NCI-H524 (cell line): ENCODE measurements at places on chromosomes 5 and 9.
A peak's percentile ranks its signal among the peaks of the same experiment; 100 is the strongest.

- no peak for DNase-seq
These were observed 96.9 kb upstream of the PTCH1 start for GRCh38 chr9:95613670-95614069.

- DNase-seq: no peak
These were observed 29.9 kb upstream of the UBE2QL1 start for GRCh38 chr5:6418679-6419276.

- no peak for DNase-seq
These were observed 186.0 kb upstream of the KLF9 start for GRCh38 chr9:70600506-70600905.

- no peak for DNase-seq
These were observed 20.2 kb upstream of the NREP start for GRCh38 chr5:111776913-111777781.

DNA sequence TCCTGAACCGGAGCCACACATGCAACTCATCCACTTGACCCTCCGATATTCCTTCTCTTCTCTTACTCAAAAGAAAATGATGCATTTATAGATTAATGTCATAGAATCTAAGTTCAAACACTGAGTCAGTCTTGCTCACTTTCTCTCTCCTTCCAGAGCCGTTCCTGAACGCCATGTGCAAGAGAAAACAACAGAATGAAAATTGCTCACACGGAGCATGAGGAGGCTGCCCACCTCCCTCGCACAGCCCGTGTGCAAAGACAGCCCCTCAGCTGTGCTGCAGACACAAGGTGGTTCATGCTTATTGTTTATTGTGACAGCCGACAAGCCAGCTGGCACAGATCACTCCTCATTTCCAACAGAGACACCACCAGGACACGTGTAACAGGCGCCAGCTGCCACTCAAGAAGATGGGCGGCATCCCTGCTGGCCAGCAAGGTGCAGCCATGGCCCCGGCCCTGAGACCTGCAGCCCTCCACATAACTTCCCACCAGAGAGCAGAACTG lies 290.8 kb downstream of the GLIS3 start:
- peak; percentile 83 for DNase-seq

- DNase-seq: no peak
These were observed 140.9 kb downstream of the RPS23 start for GRCh38 chr5:82137205-82137604.
